HTR-8/SVneo (cell line): ENCODE measurements at places on chromosomes 4 and X.

DNA sequence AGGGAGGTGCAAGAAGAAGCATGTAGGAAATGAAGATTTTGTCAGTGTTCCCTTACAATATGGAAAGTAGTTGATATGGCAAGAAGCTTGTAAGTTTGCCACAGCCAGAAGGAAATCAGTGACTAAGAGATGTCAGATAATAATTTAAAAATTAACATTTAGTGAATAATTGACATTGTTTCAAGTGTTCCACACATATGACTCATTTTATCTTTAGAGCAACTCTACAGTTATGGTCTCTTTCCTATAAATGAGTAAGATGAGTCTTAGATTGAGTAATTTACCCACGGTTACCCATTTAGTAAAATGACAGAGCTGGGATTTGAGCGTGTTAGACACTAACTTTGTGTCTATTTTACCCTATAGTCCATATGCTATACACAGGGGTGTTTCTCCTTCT, 300.3 kb upstream of the IRS4 start:
- DNase-seq, result no peak

DNA sequence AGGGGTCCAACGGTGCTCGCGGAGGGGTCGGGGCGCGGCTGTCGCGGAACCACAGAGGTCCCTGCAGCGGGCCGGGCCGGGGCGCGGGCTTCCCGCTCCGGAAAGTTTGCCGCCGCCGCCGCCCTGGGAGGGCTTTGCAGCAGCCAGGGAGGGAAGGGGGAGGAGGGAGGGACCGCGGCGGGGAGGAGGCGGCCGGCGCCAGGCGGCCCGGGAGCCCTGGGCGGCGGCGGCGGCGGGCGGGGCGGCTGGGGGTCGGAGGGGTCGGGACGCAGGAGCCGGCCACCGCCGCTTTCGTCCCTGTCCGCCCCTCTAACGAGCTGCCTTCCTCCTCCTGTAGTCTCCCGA, 375 bp downstream of the FGFR3 start:
- DNase-seq, result peak; percentile 34

GRCh38 chrX:110167952-110168451, 149.9 kb downstream of the AMMECR1 start:
- no peak for DNase-seq

DNA sequence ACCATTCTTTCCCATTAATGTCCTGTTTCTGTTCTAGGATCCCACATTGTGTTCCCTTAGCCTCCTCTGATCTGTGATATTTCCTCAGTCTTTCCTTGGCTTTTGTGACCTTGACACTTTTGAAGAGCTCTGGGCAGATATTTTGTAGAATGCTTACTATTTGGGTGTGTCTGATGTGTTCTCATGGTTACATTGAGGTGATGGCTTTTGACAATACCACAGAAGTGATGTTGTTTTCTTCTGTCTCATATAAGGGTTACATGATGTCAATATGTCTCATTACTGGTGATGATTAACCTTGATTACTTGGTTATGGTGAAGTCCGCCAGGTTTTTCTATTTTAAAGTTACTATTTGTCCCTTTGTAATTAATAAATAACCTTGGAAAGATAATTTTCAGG, 183.7 kb downstream of the SOWAHB start:
- no peak for DNase-seq

- peak; percentile 2 for DNase-seq
These were observed 151.5 kb downstream of the CENPC start for GRCh38 chr4:67393699-67394281.

GRCh38 chr4:98504091-98504490, 154.3 kb downstream of the TSPAN5 start:
- no peak for DNase-seq

- DNase-seq, result no peak
These were observed 71.2 kb downstream of the CHRNA9 start for GRCh38 chr4:40406340-40406739.

GRCh38 chr4:80097400-80098177, 24.6 kb upstream of the ANTXR2 start:
- DNase-seq, result peak; percentile 32

GRCh38 chrX:39157796-39158195, 356.5 kb downstream of the MID1IP1 start:
- DNase-seq, result no peak

DNA sequence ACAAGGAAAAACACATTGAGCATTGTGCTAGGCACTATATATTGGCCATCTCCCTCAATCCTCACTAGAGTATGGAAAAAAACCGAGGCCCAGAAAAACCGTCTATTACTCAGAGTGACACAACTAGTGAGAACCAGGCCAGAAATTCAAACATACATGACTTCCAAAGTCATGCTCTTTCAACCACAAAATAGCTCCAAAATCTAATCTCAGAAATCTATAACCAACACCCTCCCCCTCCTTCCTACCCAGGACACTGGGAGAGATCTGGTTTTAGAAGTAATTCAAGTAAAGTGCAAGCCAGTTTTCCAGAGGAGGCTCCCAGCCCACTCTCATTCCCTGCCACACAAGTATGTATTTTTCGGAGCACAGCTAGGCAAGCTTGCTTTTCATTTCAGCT, 7.6 kb downstream of the HS3ST1 start:
- DNase-seq, result no peak

DNA sequence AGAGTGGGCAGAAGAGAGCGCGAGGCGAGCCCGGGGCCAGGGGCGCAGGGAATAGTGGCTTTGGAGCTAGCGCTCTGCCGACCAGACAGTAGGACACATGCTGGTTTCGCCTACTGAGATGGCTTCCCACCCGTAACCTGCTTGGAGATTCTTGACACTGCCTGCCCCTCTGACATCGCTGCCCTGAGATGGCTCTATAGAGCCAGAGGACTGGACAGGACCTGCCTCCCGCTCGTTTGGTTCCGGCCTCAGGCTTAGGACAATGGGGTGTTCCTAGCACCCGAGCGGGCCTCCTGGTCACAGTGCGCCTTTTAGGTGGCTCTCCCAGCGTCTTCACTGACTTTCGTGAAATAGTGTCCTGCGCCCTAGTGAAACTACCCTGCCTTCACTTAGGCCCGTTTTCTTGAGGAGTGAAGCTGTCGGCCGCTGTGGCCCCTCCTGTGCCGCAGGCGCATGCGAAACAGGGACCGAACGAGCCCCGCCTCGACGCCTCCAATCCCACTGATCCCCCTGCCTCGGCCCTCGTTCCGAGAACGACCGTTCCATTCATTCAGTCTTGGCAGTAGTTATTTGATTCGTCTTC, 608 bp downstream of the TAF1 start:
- DNase-seq, result peak; percentile 48

GRCh38 chr4:38605753-38606586, 58.0 kb upstream of the KLF3 start:
- no peak for DNase-seq

GRCh38 chr4:163611784-163612445, 117.4 kb downstream of the TMA16 start:
- no peak for DNase-seq

GRCh38 chr4:126230269-126230668, 915.5 kb downstream of the FAT4 start:
- DNase-seq, result no peak

- DNase-seq, result no peak
These were observed 55.1 kb upstream of the INPP4B start for GRCh38 chr4:142901166-142901662.

- no peak for DNase-seq
These were observed 22.2 kb downstream of the CCDC149 start for GRCh38 chr4:24890561-24891126.

DNA sequence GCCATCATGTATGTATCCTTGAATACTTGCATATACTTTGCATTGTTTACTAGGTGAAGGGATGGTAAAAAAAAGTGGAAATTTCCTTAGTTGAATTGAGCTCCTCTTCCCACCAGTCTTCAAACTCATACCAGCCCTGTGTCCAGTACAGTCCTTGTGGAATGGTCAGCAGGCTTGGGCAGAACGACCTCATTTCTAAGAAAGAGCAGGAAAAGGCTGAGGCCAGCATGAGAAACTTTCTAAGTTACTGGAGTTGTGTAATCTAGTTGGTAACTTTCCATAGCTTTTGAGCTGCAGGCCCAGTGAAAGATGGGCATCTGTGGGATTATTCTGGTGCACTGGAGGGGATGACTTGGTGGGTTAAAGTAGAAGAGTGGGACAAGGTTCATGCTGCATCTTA, 87.6 kb downstream of the DCUN1D4 start:
- DNase-seq, result no peak

- DNase-seq, result no peak
These were observed 118.7 kb downstream of the ZNF330 start for GRCh38 chr4:141339391-141339790.

- no peak for DNase-seq
These were observed 126.5 kb downstream of the DKK2 start for GRCh38 chr4:106909486-106910188.

DNA sequence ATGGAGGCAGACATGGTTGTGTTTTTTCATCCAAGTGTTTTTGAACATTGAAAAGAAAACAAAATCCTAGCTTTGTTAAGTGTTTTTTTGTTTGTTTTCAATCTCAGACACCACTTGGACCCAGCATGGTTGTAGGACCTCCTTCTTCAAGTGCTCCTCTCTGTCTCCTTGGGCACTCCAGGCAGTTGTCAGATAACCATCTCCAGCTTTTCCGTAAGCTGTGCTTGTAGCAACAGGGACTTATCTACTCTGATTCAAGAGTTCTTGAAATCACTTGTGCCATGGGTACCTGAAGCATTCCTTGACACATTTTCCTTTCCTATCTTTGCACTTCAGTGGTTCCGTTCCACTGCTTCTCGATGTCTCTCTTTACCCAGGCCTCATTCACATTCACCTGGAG, 334.9 kb upstream of the DDX53 start:
- no peak for DNase-seq

- no peak for DNase-seq
These were observed 84.2 kb upstream of the LANCL3 start for GRCh38 chrX:37487271-37487670.

DNA sequence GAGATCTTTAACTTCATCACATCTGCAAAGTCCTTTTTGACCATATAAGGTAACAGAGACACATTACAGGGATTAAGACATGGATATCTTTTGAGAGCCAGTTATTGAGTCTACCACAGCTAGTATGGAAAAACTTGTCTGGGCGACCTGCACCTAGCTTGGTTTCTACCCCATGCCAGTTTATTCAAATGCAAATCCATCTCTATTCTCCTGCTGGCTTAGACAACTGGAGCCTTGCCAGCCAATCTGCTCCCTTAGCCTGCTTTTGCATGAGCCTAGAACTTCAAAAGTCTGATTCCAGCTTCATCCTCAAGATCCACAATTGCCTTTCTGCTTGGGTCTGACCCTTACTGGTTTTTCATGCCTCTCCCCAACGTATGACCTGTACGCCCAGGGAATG, 212.0 kb upstream of the AFF2 start:
- no peak for DNase-seq

GRCh38 chr4:110108422-110108821, 90.0 kb downstream of the ELOVL6 start:
- DNase-seq, result no peak

DNA sequence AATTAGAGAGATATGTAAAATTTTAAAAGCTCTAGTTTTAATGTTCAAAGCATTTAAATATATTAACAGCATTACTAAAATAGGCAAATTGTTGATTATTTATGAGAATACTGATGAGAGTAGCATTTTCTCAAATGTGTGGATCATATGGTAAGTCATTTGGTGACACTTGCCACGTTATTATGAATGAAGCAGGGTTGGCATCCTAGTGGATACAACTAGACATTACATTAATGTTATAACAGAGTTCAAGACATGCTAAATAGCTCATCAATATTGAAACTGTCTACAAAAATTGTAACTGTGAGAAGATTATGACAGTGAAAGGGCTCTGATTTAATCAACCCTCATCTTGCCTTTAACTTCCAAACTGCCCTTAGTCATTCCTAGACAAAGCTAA, 171.1 kb downstream of the PDGFC start:
- no peak for DNase-seq

DNA sequence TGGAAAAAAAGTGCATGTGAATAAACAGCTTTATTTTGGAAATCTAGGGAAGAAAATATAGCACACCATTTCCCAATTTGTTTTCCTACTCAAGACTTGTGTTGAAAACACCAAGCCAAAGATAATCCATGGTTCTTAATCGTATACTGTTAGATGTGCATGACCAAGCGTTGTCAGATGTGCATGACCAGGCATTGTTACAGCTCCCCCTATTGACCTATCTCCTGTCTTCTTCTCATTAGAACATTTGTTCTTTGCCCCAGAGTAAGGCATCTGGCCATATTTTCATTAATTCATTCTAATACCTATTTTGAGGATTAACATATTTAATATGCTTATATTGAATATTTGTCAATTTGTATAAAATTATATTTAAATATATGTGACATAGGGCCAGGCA, 14.4 kb upstream of the VCX start:
- no peak for DNase-seq

DNA sequence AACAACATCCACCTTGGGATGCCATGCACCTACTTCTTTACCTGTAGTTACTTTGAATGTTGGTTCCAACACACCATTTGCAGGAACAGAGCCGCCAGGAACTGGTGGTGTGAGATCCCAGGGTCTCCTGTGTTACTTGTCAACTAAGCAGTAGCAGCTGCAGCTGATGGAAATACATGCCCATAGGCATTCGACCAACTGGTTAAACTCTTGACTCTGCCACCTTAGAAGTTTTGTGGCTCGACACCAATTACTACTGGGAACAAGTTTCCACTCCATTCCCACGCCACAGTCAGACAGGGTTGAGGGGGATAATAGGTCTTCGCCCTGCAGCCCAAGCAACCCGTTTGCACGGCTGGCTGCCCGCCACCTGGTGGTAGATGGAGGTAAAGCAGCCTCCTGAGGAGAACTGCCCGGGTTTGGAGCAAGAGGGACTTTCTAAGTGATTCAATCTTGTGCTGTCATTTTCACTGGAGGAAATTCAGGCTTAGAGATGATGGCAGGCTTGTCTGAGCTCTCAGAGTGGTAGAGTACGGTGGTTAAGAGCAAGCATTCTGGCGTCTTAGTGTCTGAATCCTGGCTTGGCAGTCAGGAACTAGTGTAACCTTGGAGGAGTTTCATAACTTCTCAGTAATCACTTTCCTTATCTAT, 119.1 kb upstream of the TRIM2 start:
- DNase-seq, result peak; percentile 74

GRCh38 chr4:150683775-150684350, 101.9 kb downstream of the MAB21L2 start:
- DNase-seq, result no peak

DNA sequence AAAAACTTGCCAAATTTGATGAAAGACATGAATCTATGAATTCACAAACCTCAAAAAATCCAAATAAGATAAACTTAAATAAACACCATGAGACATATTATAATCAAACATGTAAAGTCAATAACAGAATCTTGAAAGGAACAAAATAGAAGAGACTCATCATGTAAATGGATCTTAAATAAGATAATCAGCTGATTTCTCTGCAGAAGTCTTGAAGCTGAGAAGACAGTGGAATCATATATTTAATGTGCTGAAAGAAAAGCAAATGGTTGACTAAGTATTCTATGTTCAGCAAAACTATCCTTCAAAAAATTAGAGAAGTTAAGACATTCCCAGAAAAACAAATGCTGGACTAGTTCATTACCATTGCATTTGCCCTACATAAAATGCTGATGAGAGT, 215.7 kb upstream of the SPIN4 start:
- DNase-seq, result no peak
